Right cardiac atrium (tissue), 5 donors: ENCODE measurements at places on chromosomes 2 and 18. TPM values are rescaled to one million over a fixed set of nuclear protein-coding genes. Genes with fewer than 3 reads are reported as not detected.
A peak's percentile ranks its signal among the peaks of the same experiment; 100 is the strongest.

The EHD3 gene
- polyA plus RNA-seq, result 7.4 TPM

The SLC25A12 gene
- 74.2 TPM for polyA plus RNA-seq

The ACADL gene
- 2.8 TPM for polyA plus RNA-seq

The ACTR3 gene
- 42.3 TPM for polyA plus RNA-seq

DNA sequence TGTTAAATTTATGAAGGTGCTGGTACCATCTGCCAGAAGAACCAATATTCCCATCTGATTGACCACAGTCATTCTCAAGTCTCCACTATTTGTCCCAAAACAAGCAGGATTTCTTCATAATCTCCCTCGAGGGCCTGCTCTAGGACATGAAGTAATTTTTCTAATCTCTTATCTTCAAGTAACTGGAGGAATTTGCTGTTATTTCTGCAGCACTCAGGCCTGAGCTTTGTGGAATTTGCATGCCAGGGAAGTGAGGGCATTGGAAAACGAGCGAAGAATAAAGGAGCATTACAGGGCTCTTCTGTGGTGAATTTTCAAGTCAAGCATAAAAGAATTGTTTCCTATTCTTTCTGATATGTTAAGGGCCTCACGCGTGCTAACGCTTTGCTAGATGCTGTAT is 161.2 kb upstream of the EPAS1 start:
- peak; percentile 75 for DNase-seq

- no peak for DNase-seq
Observed at GRCh38 chr2:20431772-20432171, 15.1 kb upstream of the RHOB start.

GRCh38 chr2:10935366-10935918 is 23.7 kb downstream of the KCNF1 start:
- no peak for DNase-seq

GRCh38 chr18:65606551-65607130 is 144.2 kb upstream of the CDH7 start:
- no peak for DNase-seq

- no peak for DNase-seq
Observed at GRCh38 chr18:63083555-63083954, 236.0 kb downstream of the BCL2 start.

- no peak for DNase-seq
Observed at GRCh38 chr2:152718909-152719645, 657 bp downstream of the ARL6IP6 start.

- DNase-seq, result peak; percentile 98
Observed at GRCh38 chr18:12990967-12991820, at the start of gene CEP192. Gene CEP192 (plus strand): TSS chr18:12991362. CDS start chr18:12999425, 8,063 bp downstream.
